CD4-positive, alpha-beta T cell treated with Interleukin-1 beta for 1 hour (primary cell): ENCODE measurements at places on chromosomes 13 and 19.

DNA sequence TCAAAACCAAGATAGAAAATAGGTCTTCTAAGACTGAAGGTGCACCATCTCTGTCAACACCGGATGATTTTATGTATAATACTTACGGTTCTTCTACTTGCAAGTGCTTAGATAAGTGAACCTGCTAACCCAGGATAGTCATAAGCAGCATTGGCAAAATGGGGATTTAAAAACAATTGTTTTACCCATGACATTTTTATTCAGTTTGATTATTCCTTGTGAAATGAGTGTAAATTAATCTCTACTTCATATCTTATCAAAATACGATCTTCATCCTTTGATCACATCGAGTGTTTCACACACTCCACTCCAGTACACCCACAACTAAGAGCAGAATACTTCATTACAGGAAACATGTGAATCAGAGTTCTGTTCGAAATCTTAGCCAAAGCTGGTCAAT lies 23.0 kb upstream of the MTRF1 start:
- DNase-seq, result no peak

DNA sequence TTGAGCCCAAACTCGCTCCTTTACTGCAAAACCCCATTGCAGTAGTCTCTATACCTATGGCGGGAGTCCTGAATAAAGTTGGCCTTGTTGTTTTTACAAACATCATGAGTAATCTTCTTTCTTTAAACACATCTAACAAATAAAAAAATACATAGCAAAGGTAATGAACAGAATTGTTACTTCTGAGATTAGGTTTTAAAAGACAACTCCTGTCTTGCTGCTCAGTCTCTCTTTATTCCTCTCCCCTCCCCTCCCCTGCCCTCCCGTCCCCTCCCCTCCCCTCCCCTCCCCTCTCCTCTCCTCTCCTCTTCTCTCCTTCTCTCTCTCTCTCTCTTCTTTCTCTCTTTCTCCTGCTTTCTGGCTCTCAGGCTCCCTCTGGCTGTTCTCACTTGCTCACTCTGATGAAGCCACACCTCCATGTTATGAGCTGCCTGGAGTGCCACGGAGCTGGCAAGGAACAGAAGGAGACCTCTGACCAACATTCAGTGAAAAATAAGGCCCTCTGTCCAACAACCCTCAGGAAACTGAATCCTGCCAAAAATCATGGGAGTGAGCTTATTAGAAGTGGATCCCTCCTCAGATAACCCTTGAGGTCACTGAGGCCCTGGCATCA lies 300.7 kb upstream of the MIR17HG start:
- no peak for DNase-seq

GRCh38 chr19:35167251-35168119 lies 12.9 kb downstream of the FXYD5 start:
- no peak for DNase-seq

DNA sequence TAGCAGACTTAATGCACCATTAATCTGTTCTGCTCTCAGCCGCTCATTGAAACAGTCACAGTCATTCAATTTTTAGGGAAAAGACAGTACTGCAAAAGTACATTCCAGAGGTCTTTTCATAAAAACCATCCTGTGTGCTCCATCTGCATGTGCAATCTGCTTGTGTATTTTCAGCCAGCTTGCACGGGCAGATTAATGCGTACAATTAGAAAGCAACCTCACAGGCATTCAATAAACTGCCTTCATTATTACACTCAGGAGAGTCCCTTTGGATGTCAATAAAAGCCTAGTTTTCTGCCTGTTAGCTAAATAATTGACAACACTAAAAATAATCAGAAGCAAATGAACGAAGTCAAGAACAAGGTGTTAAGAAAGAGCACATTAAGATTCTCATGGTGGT lies 41.9 kb downstream of the EPSTI1 start:
- DNase-seq, result no peak

DNA sequence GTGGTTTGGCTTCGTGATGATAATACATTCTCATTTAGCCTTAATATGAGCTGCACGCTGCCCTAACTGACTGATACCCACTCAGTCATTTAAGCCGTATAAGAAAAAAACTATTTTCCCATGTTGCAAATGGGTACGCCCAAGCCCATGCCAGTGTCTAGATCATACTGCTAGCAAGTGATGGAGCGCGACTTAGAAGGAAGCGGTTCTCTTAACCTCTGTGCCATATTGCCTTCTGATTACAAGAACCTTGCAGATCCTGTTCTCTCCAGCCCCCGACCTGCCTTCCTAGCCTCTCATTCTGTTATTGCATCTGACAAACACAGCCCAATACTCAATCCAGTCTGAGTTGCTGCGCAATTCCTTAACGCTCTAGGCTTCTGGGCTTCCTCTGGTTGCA lies 603 bp downstream of the GPALPP1 start:
- no peak for DNase-seq

DNA sequence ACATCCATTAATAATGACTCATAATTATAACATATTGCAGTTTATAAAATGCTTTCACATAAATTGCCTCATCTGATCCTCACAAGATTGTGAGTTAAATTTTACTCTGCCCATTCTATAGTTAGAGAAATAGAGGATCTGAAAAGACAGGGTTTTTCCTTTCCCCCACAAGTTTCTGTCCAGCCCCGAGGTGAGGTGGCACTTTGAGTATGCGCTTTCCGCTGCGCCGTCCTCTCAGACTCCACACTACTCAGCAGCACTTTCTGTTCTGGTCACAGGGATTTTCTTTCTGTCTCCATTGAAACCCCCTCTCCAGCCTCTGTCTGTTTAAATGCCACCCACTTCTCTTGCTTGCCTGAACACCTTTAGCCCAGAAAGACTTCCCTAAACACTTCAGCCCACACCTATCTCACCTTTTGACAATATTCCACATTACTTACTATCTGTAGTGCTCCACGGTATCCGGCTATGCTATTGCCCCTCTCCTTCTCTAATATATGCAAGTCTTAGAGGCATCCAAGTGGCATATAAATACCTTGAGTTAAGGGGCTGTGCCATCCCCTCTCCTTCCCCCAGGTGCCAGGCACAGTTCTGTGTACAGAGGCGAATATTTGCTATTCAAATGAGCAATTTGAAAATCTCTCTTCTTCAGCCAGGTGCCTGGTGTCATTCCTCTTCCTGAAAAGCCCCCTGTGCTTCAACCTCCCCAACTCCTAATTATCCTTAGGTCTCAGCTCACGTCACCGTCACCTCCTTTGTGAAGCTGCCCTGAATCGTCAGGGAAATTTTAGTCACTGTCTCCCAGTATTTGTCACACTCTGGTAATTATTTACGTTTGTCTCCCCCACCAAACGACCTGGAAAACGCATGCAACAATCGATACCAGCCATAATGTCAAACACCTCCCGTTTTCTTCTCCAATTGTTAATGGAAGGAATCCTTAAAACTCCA lies 268.7 kb downstream of the NHLRC3 start:
- no peak for DNase-seq

DNA sequence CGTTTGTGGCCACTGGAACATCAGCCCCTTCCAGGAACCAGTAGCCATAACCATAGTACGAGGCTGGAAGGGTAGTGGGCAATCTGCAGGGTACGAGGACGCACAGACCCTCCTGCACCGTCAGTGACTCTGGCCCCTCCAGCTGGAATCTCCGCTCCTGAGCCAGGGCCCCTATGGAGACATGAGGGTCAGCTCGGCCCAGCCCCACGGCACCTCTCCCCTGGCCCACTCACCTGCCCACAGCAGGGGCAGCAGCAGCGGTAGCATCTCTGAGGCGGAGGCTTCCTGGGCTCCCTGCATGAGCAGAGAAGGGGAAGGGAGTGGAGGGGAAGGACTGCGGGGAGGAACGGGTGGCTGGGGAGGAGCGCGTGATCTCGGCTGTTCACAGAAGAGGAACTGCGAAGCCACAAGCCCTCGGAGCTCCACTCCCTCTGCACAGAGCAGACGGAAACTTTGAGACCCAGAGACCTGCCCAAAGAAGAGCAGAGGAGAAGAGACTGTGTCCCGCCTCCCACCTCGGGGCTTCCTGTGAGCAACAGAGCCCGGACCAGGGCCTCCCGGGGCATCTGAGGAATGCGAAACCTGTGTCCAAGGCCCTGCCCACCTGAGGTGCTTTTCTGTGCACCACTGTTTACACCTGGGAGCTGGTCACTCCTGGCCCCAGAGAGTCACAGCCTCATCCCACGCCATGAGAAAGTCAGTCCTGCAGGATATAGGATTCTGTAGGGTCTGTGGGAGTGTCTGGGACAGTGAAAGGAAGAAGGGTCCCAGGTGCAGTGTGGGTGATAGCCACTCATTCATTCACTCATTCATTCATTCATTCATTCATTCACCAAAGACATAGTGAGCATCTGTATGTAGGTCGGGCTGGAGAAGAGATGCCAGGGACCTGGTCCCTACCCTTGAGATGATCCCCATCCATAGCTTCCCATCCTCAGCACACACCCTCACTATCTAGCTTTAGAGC lies at the start of gene SIGLEC6:
TSS of gene SIGLEC6 (minus strand) at position 322 of the 967 bp plus-strand sequence. CDS start at position 300, 22 bp downstream.
- DNase-seq, result peak; percentile 22

GRCh38 chr19:7859831-7860713 lies 14.1 kb downstream of the PRR36 start:
- no peak for DNase-seq

DNA sequence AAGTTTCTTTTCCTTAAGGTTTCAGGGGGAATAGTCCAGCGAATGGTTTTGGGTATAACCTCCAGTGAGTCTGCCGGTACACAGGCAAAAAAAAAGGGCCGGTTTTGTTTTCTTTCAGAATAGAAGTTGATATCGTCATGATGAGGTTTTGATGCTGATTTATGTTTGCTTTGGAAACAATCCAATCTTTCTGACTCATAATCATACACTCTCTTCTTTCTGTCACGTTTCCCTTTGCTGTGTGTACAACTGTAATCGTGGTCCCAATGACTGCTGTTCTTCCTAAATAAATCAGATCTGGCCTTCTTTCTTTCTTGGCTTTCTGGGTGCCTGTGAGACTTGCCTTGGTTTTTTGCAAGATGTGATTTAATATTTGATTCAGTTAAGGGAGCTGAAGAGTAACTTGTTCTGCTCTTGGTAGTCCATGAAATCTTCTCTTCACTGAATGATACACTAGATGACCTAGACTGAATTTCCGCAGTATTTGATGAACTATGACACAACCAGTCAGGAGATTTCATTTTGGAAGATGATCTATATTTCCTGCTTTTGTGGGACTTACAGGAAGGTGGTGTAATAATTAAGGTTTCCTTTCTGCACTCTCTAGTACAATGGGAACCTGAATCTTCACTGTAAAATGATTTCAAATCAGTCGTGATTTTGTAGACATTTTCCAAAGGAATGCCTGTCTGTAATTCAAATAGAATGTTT lies 34.9 kb upstream of the METTL21C start:
- DNase-seq, result no peak
